ENCODE measurements at places on chromosomes 12 and 14.

DNA sequence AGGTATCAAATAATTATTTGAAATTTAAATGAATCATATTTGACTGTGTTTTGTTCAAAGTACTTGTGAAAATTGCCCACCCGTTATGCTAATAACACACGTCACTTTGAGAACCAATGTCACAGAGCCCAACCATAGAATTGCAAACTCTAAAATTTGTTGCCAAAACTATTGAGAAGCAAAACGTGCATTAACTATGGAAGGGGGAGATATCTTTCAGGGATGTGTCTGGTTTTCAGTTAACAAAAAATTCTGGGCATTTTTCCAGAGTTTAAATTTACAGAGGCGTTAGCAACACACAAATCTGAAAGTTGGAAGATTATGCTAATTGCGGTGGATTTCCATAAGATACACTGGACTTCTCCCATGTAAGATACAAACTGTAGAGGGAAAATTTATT lies 371.8 kb upstream of the E2F7 start:
- no peak for DNase-seq

- DNase-seq: peak; percentile 72
Observed at GRCh38 chr14:74401504-74402241, 24.3 kb downstream of the SYNDIG1L start.

- peak; percentile 35 for DNase-seq
Observed at GRCh38 chr14:20468764-20469241, 403 bp upstream of the PNP start.

- no peak for DNase-seq
Observed at GRCh38 chr12:29771786-29772185, 12.0 kb downstream of the TMTC1 start.

DNA sequence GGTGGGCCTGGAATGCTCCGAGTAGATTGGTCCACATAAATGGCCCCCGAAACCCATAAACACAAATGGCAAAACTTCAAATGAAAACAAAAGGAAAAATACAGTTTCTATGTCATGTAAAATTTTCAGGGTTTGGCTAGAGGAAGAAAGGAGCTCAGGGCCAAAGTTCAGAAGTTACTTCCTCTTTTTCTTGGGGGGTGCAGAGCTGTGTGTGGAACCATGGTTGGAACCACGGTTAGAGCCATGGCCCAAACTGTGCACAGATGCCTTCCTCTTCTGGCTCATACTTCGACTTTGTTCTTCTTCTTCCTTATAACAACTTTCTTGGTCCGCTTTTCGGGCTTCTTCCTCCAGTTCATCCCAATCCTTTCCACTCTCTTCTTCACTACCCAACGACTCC lies 51.7 kb downstream of the MGST1 start:
- peak; percentile 24 for DNase-seq

GRCh38 chr12:51591016-51591901 lies at the start of gene SCN8A:
Gene SCN8A (plus strand): TSS chr12:51591233. CDS start chr12:51662818, 71,585 bp downstream.
- peak; percentile 70 for DNase-seq

- no peak for DNase-seq
Observed at GRCh38 chr12:91515944-91516694, 333.5 kb upstream of the DCN start.

DNA sequence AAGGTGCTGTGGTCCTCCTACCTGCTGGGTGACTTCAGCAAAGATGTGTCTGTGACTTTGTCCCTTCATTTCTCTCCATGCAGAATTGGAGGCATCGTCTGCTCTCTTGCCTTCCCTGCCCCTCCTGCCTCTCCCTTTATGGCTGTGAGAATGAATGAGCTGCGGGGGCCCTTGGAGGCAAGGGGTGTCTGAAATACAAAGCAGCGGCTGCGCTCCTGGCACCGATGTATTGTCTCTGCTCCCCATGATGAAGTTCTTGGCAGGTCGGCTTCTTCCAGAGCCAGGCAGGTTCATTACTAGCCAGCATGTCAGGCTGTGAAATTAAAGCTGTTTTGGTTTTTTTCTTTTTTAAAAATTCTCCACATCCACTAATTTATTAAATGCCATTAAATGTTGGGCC lies 194.5 kb downstream of the TSPAN9 start:
- no peak for DNase-seq

GRCh38 chr14:38958589-38958988 lies 144.4 kb downstream of the SEC23A start:
- no peak for DNase-seq

- no peak for DNase-seq
Observed at GRCh38 chr12:14577344-14577743, 9.7 kb upstream of the PLBD1 start.

GRCh38 chr12:1692895-1693610 lies 2.2 kb downstream of the ADIPOR2 start:
- DNase-seq: no peak

DNA sequence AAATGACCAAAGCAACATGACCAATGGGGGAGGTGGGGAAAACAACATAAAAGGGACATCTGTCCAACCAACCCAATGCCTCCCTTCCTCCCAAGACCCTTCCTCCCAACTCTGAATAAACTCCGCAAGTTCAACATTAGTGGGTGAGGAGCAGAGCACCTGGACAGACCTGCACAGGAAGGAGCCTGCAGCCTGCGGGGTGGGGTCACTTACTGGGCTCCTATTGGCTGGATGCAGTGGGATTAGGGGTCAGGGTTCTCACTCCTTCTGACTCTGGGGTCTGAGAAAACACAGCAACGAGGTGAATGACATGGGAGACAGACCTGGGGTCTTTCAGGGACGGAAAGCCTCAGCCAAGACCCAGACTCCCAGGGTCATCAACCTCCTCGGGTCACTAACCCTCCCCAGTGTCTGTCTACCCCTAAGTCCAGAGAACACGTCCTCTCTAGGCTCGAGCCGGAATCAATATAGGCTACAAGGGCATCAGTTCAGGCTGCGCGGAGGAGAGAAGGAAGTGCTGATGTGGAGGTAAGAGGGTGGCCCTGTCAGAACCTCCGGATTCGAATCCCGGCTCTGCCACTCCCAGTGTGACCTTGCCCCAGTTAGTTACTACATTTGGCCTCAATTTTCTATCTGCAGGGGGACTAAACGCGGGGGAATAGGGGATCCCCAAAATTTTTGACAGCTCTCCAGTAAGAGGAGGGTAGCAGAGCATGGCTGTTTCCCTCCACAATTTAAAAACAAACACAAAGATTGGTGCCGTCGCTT lies 860 bp downstream of the NDRG2 start:
- DNase-seq: peak; percentile 45

DNA sequence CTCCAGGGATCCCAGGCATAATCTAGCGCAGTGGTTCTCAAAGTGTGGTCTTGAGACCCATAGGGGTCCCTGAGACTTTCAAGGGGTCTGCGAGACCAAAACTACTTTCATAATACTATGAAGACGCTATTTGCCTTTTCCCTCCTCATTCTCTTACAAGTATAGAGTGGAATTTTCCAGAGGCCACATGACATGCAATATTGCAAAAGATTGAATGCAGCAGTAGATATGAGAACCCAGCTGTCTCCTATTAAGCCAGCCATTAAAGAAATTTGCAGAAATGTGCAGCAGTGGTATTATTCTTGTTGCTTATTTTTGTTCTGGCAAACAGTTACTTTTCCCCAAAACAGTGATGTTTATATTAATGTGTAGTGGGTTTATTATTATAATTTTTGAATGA lies 62.8 kb downstream of the VWF start:
- no peak for DNase-seq

GRCh38 chr12:80938397-80938796 lies 663 bp upstream of the LIN7A start:
- no peak for DNase-seq

- no peak for DNase-seq
Observed at GRCh38 chr12:42666671-42667243, 77.2 kb upstream of the PRICKLE1 start.

DNA sequence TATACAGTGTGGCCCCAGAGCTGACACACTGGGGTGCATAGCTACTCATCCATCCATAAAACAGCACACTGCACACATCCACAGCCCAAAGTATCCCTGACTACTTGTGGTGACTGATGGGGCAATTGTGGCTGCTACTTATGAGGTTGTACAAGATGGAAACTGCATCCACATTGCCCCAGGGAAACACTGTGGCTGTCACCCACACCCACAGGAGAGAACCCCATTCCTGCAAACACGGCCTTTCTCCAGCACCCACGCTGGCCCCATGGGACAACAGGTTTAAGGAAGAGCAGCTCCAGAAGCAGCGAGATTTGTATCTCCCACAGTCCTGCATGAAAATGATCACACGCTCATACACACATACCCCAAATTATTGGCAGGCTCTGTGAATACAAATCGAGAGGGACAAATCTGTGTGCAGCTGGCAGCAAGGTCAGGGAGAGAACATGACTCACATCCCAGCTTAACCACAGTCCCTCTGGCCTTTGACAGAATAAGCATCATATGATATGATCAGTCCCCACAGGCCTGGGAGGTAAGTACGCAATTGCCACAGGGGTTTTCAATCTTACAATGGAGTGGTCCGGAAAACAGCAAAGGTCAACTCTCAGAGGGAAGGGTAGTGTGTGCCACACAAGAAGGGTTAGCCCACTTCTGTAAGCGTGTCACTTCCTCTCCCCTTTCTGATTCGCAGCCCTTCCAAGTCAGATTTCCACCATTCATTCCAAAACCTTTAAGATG lies 61.9 kb downstream of the ESR2 start:
- DNase-seq: no peak

DNA sequence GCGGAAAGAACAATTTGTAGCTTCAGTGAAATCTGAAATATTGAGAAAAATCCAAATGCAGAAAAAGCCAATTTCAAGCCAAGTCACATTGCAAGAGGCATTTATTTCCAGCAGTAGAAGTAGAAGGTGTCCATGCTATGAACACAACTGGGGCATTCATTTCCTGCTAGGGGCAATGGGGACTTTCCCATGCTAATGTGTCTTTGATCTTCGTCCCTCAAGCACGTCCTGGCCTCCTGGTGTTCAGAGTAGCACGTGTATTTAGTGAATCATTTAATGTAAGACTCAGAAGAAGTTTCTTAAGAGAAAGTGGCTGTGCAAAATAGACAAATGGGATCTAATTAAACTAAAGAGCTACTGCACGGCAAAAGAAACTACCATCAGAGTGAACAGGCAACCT lies 267.9 kb downstream of the TMEM132C start:
- DNase-seq: no peak

DNA sequence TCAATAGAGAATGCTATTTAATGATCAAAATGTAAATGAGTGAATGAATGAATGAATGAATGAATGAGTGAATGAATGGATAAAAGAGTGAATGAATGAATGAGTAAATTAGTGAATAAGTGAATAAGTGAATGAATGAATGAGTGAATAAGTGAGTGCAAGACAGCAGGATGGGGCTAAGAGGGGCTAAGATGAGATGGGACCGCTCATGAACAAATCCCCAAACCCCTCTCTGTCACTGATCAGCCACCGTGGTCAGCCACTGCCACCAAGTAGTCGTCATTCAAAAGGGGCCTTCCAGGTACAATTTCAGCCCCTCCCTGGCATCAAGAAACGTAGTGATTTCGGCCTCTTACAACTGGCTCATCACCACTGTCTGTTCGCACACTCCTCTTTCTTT lies 79.2 kb downstream of the BCL11B start:
- no peak for DNase-seq

DNA sequence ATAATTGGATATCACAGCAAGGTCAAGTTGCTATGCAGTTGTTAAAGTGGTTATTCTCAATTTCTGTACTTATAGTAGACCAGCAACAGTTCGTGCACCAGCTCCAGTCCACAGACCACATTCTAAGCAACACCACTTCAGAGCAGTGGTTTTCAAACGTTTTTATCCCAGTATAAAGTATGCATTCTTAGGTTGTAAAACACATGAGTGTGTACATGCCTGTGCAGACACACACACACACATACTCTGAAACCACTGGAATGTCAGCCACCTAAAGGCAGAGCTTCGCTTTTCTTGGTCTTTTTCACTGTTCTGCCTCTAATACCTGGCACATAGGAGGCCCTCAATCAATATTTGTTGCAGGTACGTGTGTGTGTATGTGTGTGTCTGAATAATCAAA lies 22.2 kb upstream of the C12orf71 start:
- no peak for DNase-seq

DNA sequence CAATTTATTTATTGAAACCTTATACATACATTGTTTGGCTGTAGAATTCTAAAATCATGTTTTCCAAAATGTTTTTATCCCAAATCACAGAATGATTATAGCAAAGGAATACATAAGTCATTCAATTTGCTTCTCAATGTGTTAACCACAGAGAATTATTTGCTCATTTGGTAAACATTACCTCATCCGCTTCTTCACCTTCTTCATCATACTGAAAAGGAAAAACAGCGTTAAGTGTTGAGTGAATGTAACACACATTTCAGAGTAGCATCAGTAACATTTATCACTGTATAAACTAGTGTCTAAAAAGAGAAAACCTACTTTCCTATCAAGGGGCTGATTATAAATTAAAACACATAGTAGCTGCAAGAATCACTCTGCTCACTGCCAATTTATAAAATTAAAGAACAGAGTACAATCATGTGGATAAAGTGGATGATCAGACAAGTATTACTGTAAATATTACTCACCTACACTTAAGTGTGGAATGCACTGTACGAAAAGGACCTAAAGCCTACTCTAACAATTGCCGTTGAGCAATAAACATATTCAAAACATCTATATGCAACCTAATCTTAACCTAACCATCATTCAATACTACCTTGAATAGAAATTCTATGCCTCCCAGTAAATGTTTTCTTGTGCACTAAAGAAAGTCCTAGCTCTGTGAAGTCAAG lies 18.1 kb upstream of the PHLDA1 start:
- DNase-seq: no peak

GRCh38 chr14:23141706-23142444 lies 22.8 kb upstream of the CEBPE start:
- DNase-seq: peak; percentile 89

DNA sequence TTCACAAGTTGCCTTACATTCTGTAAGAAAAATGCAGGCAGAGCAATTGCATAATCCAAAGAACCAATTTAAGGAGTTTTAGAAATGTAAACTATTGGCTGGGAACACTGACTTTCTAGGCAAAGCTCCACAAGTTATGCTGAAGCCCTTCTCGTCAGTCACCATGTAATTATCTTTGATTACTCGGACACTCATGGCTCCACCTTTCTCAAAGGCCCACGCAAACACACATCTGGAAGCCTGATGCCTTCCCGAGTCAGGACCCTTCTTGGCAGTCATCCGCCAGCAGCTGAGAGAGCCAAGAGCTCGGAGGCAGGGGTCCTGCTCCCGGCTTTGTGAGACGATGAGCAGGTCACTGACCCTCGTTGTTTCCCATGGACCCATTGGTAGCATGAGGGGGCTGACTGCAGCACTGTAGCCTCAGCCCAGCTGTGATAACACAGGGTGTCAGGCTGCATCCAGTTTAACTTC lies 202.2 kb downstream of the TMEM132D start:
- DNase-seq: no peak

GRCh38 chr12:64813723-64814122 lies 10.7 kb upstream of the TBC1D30 start:
- DNase-seq: no peak

- no peak for DNase-seq
Observed at GRCh38 chr14:99430491-99430890, 50.2 kb downstream of the SETD3 start.

GRCh38 chr12:65602610-65603295 lies 221.5 kb upstream of the HMGA2 start:
- DNase-seq: peak; percentile 81

Data from right cardiac atrium (tissue), 5 donors.